ENCODE measurements at places on chromosomes 11 and 22.

GRCh38 chr11:65672180-65672860 is 9.6 kb upstream of the RELA start:
- DNase-seq, result no peak

DNA sequence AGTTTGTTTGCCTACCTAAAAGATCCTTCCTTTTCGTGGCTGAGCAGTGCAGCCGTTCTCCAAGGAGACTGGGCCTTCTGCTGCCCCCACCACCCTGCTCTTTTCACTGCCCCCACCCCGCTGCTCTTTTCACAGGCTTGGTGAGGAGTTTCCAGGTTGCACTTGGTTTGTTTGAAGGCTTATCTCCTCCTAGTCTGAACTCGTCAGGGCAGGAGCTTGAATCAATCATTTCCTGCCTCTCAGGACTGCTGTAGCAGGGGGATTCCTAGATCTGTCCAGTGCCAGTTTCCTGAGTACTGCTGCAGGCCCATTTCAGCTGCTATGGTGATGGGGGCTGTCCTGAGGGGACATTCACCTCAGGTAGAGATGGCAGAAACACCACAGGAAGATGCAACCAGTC is 10.0 kb downstream of the MED15 start:
- no peak for DNase-seq

DNA sequence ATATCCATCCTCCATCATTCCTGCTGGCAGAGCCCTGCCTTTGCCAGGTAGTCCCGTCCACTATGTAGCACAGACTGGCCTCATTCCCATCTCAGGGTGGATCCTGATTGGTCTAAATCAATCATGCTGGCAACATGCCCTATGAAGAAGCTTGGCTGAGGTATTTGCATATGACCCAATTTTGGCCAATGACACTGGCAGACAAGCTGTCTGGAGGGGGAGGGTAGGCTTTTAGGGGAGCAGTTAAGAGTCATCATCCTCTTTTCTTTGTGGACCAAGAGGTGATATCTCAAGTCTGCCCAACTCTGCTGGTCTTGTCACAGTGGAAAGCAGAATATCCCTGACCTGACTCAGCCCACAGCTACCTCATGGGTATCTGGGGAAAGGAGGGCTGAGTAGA is 5.1 kb downstream of the CCDC89 start:
- no peak for DNase-seq

- no peak for DNase-seq
These were observed 24.9 kb downstream of the ZBTB16 start for GRCh38 chr11:114084414-114084813.

DNA sequence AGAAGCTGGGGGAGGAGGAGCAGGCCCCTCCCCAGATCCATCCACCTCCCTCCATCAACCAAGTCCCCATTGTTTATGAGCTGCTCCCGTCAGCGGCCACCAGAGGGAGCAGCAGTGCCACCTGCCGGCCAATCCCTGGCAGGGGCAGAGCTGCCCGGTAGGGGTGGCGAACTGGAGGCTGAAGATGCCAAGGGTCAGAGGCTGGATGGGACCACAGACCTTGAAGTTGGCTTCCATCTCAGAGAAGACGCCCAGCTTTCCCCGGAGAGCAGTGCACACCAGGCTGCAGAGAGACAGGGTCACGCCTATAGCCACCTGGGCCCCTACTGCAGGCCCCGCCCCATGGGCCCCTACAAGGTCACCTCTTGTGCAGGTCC is 3.6 kb downstream of the FIBP start:
- peak; percentile 52 for DNase-seq

DNA sequence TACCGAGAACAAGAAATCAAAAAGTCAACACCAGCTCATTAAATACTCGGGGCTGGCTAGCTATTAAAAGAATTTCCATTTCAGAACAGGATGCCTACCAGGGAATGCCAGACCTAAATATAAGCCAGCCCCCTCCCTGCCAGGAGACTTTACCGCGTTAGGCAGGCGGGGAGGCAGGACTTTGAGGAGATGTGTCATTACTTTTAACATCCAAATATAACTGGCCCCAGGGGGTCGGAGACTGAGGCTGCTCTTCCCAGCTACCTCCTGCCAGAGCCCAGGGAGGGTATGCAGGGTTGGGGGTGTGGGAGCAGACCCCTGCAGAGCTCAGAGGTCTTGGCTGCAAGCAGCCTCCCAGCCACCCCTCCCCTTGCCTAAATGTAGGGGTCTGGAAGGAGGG is 183.5 kb downstream of the DSCAML1 start:
- DNase-seq, result no peak

GRCh38 chr11:57703341-57703740 is 8.7 kb downstream of the MED19 start:
- DNase-seq, result no peak

- DNase-seq, result no peak
These were observed 1187.6 kb downstream of the BRD1 start for GRCh38 chr22:48639896-48640748.

- no peak for DNase-seq
These were observed 14.3 kb downstream of the HPS5 start for GRCh38 chr11:18307461-18308139.

DNA sequence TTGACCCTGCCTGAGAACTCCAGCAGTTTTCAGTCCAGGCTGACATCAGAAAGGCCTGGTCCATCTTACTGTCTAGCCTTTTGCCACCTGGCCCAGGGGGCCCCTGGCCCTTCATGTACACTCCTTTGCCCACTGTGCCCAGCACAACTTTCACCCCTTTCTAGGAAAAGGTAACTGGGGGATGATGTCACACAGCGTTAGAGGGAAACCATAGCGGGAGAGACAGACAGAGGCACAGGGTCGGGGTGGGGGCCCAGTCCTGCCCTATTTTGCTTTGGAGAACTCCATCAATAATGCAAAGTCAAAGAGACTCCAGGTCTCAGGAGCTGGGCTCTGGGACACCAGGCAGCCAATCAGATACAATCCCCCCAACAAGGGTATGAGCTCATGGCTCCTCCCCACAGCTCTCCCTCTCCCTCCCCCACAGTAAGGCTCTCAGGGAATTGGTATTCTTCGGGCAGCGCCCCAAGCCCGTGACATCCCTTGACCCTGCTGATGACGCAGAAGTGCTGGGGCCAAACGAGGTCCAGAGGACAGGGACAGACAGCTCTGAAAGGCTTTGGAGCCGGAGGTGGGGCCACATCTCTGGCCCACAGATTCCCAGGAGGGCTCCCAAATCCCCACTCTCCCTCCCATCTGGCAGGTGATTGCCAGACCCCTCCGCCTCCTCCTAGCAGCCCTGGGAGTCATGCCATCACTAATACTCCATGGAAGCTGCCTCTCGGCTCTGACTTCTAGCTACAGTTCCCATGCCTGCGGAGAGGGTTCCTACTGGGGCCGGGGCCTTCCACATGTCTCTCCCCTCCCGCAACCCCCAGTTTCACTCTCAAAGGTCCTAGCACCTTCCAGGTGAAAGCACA is 5.9 kb downstream of the USP2 start:
- peak; percentile 73 for DNase-seq

- peak; percentile 62 for DNase-seq
These were observed 31.7 kb downstream of the KIRREL3 start for GRCh38 chr11:126968915-126969314.

- no peak for DNase-seq
These were observed 60.2 kb downstream of the RCN1 start for GRCh38 chr11:32151027-32151426.

GRCh38 chr22:42376711-42377554 is 55.3 kb downstream of the NFAM1 start:
- DNase-seq, result no peak

DNA sequence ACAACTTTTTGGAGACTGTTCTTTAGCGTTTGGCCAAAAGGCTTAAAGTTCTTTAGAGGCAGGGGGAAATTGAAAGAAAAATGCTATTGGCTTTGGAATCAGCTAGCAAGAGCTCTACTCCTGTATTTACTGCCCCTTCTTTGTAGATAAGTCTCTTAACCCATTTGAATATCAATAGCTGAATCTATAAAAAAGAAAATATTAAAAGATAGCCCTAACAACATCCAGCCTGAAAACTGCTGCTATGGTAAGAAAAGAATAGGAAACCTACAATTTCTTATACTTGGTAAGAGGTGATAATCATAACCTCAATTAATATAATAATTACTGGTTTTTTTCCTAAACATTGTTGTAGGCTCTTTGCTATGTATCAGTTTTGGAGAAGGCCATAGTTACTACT is at the start of gene OR5B12:
Gene OR5B12 (minus strand): TSS at position 101 of the 400 bp plus-strand sequence. CDS start 2,085 bp downstream, outside the sequence.
- DNase-seq, result no peak

DNA sequence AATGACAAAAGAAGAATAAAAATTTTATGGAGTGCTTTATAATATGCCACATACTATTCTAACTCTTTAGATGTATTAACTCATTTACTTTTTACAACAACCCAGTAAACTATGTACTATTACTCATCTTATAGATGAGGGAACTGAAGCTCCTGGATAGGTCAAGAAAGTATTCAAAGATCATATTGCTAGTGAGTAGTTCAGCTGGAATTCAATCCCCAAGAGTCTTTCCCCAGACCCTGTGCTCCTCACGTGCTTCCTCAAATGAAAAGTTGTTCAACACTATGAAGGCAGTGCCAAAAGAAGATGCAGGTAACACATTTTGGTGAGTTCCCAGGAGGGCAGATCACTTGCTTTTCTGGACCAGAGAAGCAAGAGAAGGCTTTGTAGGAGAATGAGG is 46.8 kb downstream of the BTG4 start:
- DNase-seq, result no peak

DNA sequence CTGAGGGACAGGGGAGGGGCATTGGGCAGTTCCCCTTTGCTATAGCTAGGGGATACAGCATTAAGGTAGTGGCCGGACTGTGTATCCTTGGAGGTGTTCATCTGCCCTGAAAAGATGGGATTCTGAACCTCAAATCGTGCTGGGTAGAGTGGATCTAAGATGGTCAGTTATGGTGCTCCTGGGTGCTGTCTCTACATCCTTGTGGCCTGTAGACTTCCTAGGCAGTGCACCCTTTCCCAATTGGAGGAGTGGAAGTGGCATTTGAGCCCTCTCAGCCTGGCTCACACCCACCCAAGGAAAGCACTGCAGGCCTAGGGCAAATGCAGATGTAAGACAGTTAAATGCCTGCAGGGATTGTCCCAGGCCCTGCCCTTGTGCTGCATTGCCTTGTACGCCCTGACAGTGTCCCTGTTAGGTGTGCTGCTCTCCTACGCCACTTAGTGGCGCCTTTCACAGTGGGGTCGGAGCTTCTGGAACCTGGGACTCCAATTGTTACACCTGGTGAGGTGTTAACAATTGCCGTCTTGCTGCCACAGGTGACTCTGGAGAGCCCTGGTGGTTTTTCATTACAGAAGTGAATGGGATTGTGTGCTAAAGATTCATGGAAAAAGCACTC is 35.0 kb downstream of the PPFIBP2 start:
- no peak for DNase-seq

DNA sequence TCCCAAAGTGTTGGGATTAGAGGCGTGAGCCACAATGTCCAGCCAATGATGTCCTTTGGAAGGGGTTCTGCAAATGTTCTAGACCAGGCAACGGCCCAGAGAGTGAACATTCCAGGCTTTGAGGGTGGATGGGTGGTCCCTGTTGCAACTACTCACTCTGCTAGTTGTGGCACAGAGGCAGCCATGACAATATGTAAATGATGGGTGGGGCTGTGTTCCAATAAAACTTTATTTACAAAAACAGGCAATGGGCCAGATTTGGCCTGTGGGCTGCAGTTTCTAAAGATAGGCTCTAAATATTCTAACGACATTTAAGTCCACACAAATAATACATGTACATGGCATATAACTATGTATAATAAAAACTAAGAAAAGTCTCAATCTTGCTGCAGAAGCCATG is 276.3 kb downstream of the CTTN start:
- DNase-seq, result no peak

DNA sequence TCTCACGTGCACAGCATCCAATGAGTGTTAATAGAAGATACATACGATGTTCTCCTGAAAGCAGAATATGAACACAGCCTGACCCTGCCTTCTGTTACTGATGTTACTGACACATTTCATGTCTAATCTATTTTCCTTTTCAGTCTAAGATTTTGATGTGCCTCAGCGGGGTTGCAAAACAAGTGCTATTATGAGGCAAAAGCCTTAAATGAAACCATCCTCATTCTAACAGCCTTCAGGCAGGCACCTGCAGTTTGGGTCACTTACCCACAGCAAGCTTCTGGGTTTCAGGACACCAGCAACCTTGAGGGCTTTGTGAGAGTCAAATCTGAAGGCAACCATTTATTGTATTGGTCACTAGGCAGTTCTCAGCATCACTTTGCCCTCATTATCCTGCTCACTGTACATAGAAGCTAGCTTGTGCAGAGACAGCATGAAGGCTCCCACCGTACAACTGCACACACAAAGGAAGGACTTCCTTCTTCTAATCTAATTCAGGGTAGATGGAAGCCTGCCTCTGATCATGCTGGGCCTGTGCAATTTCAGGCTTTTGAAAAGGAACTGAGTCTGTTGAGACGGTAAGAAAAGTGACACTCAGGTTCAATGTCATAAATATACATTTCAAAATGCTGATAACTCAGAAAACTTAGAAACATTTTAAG is 183.2 kb upstream of the PITPNB start:
- no peak for DNase-seq

DNA sequence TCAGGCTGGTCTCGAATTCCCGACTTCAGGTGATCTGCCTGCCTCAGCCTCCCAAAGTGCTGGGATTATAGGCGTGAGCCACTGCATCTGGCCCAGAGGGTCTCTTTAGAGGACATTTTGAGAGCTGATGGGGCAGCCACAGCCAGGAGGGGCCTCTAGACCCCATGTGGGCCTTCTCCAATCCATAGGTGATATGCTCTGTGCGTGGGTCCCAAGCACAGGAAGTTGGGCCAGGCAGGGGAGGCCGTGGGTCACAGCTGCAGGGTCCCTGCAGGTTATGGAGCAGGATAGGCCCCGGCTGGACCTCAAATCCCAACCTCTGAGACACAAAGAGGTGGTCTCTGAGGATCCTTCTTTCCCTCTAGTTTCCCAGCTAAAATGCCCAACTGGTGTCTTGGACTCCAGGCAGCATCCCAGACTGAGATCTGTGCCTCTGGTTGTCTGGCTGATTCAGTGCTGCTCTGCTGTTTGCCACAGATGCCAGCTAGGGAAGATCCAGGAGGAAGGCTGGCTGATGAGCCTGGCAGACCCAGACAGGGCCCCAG is 1.5 kb downstream of the LRRC75B start:
- DNase-seq, result no peak

DNA sequence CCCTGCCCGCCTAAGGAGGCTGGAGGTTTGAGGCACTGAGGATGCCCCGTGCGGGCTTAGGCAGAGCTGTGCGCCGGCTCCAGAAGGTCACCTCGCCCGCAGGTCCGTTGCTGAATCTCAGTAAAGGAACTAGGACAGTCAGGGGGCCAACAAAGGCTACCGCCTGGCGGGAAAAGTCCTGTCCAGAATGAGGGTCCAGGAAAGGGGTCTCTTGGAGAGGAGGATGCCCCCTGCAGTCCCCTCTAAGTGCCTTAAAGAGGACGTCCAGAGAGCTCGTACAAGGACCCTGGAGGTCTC is 548 bp downstream of the PVALB start:
- DNase-seq, result no peak

GRCh38 chr11:20031155-20032001 is 128.9 kb downstream of the DBX1 start:
- DNase-seq, result no peak

GRCh38 chr11:19447150-19447566 is 206.4 kb upstream of the E2F8 start:
- no peak for DNase-seq
